Posterior cingulate gyrus (tissue), 11 donors: ENCODE measurements at places on chromosomes 12 and 14.

GRCh38 chr12:108253540-108253939, 85.6 kb downstream of the CMKLR1 start:
- DNase-seq, result peak; percentile 65

DNA sequence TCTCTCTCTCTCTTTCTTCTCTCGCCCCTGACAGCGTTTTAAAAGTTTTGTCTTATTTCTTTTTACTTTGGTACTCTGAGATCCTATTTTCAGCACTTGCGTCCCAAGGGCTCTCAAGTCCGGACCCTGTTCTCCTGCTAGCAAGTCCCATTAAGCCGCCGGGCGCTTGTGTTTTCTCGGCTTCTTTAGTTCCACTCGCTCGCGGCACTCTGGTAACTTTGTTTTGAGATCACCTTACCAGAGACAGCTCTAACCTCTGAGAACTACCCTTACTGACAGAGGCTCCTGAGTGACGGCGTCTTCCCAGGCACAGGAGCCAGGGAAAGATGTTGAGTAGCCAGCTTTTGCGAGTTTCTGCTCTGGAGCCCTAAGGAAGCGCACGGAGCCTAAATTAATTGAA, 2.7 kb upstream of the MYF5 start:
- peak; percentile 72 for DNase-seq

DNA sequence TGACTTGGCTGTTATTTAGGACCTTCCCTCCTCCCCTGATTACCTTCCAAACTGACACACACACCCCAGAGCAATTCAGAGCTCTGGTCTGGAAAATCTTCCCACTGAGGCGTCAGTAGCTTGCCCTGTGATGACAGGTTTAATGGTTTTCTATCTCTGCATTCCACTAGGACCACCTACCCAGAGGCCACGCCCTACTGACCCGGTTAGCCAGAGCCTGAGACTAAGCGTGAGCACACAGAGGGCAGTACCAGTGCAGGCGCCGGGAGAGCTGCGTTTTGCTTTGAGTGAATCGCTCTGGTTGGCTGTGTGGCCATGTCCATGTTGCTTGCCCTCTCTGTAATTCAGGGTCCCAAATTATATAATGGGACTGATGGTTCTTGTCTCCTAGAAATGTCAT, 36.2 kb upstream of the ATP2A2 start:
- no peak for DNase-seq

GRCh38 chr12:12086362-12086761, 15.6 kb downstream of the BCL2L14 start:
- no peak for DNase-seq

GRCh38 chr12:90099288-90099687, 390.6 kb upstream of the ATP2B1 start:
- no peak for DNase-seq

DNA sequence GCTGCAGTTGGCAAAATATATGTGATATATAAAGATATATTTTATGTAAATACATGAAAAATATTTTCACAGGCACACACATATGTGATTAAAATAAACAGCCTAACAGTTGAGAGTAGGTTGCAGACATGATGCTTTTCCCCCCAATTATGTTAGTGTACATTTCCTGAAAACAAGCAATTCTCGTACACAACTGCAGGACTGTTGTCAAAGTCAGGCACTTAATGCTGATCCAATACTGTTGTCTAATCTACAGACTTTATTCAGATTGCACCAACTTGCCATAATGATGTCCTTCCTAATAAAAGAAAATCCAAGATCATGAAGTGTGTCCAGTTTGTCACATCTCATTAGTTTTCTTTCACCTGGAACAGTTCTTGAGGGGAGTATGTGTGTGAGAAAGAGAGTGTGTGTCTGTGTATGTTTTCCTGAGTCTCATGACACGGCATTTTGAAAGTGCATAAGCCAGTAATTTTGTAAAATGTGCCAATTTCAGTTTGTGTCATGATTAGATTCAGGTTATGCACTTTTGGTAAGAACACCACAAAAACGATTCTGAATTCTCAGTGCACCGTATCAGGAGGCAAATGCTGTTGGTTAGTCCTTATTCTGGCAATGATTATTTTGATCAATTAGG, 16.5 kb upstream of the SEL1L start:
- no peak for DNase-seq

GRCh38 chr14:71752111-71752738, 180.0 kb upstream of the RGS6 start:
- DNase-seq, result no peak

DNA sequence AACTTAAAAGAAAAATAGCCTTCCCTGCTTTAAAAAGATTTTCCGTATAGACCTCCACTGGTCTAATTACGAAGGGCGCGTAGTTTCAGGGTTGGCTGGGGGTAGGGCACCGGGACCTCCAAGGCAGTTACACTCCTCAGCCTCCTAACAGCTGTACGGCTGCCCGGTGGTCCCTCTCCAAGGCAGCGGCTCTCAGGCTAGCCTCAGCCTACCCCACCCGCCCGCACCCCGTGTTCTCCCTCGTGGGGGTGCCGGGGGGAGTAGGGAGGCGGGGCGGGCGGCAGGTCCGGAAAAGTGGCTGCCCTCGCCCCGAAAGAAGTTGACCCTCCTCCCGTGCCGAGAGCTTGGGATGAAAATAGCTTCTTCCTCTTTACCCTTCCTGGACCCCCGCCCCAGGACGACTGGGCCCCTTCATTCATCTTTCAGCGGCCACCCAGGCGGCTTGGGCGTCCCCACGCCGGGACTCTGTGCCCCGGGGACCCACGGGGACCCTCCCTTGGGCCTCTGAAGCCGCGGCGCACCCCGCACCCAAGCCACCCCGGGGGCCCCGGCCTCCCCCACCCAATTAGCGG, 991 bp upstream of the RCOR1 start:
- DNase-seq, result peak; percentile 34

DNA sequence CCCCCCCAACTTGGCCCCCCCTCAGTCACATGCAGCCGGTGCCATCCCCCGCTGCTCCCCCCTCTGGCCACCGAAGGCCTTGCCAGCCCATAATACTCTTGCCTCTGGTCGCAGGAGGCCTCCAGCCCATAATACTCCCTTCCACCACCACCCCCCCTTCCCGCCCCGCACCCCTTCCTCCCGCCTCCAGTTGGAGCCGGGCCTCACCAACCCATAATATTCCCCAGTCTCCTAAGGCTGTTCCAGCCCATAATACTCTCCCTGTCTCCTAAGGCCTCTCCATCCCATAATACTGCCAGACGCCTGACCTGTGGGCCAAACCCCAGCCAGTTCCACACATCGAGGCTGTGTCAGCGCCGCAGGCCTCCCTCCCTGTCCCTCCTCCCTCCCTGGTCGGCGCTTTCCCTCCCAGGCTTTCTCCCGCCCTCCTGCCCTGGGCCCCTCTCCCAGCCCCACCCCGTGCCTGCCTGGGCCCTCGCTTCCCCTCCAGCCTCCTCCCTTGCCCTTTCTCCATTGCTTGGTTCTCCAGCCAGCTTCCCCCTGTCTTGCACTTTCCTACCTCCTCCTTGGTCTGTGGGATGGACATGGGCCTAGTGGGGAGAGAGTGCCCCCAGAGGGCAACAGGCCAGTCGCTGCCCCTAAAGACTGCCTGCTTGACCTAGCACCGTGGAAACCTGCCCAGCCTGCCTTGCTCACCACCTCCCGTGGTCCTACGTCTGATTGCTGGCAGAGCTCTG, 6.8 kb upstream of the CHD4 start:
- peak; percentile 82 for DNase-seq

DNA sequence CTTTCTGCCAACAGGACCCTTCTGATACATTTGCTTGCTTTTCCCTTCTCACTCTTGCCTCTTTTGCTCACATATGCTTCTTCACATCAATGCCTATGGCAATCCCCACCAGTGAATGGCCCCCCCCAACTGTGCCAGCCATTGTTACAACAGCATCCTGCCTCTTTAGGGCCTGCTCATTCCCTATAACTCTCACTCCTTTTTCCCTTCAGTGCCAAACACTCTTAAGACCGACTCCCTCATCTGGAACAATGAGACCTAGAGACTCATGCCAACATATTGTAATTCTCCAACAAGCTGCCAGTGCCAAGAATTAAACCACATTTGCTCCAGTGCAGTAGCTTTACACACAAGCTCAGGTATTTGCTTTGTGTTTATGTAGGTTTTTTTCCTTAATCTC, 189.0 kb downstream of the SOX5 start:
- DNase-seq, result no peak

GRCh38 chr12:991350-992333, 619 bp downstream of the ERC1 start:
- no peak for DNase-seq
